ENCODE measurements at places on chromosomes 7 and 10.

GRCh38 chr7:64959072-64959747, 31.6 kb downstream of the ZNF117 start:
- DNase-seq, result no peak

- DNase-seq, result no peak
Measured at GRCh38 chr10:74314166-74314565, 163.1 kb downstream of the ADK start.

- no peak for DNase-seq
Measured at GRCh38 chr10:122249991-122250750, 20.9 kb upstream of the BTBD16 start.

DNA sequence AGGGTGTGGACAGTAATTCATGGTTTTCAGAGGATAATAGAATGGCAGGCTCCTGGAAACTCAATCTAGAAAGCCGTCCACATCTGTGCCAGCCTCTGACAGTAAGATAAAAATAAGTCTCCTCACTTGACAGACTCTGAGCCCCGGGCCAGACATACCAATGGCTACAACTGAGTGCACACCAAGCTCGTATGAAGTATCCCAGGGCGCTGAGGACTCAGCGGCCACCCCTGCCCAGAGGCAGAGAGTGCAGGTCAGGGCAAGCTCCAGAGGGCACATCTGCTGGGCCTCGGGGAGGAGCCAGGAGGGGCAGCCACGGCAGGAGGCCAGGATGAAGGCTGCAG, 262.8 kb upstream of the TCERG1L start:
- no peak for DNase-seq

GRCh38 chr7:45708046-45708950, 134.1 kb downstream of the ADCY1 start:
- DNase-seq, result peak; percentile 29

- DNase-seq, result no peak
Measured at GRCh38 chr10:50501478-50501877, 122.3 kb downstream of the SGMS1 start.
